ENCODE measurements at places on chromosomes 2 and 18.
A peak's percentile ranks its signal among the peaks of the same experiment; 100 is the strongest.

DNA sequence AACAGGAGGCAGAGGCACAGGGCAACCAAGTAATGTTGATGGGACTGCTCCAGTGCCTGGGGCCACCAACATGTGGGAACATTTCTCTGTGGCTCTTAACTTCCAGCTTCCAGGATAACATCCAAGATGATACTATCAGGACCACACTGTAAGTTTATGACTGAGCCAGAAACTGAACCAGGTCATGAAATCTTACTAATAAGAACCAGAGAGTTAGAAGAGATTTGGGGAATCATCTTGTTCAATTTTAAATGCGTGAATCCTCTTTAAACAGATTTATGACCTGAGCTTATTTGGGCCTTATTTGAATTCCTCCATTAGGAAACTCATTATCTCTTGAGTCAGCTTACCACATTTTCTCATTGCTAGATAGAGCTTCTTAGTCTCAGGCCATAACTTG lies 45.0 kb downstream of the MAP2 start:
- no peak for DNase-seq

DNA sequence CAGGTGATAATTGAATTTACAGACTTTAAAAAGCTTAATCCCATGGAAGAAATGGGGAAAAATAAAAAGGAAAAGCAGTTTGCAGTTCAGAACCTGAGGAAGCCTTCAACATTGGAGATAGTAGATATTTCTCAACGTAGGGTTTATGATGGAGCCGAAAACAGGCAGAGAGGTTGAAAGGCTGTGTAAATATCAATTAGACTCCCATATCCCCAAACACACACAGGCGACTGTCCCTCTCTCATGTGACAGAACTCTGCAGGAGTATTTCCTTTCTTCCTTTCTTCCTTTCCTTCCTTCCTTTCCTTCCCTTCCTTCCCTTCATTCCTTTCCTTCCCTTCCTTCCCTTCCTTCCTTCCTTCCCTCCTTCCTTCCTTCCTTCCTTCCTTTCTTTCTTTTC lies 406.5 kb downstream of the LPIN1 start:
- no peak for DNase-seq

GRCh38 chr2:146130290-146130689 lies 1610.4 kb upstream of the ZEB2 start:
- no peak for DNase-seq

DNA sequence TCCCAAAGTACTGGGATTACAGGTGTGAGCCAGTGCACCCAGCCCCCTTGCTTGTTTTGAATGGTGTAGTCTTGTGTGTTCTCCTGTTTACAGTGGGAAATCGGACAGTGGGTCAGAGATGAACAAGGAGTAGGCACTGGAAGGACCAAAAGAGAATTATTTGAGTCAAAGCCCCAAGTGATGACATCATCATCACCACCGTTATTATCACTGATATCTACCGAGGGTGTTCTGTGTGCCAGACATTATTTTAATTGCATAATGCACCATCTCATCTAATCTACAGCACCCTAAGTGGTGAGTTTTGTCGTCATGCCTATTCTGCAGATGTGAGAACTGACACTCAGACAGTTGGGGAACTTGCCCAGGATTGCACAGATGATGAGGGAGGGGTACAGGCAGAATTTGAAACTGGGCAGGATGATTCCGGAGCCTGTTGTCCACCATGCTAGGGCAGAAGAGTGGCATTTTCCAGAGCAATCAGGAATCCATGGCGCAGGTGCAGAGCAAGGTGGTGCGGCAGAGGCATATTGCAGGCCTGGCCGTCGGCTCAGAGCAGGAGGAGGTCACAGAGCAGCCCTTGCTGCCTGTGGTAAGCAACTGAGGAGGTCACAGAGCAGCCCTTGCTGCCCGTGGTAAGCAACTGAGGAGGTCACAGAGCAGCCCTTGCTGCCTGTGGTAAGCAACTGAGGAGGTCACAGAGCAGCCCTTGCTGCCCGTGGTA lies 137.0 kb upstream of the HDAC4 start:
- no peak for DNase-seq

GRCh38 chr2:82391386-82391785 lies 2067.7 kb downstream of the SUCLG1 start:
- DNase-seq = no peak

GRCh38 chr2:48423376-48423775 lies 106.6 kb upstream of the STON1 start:
- DNase-seq = no peak

DNA sequence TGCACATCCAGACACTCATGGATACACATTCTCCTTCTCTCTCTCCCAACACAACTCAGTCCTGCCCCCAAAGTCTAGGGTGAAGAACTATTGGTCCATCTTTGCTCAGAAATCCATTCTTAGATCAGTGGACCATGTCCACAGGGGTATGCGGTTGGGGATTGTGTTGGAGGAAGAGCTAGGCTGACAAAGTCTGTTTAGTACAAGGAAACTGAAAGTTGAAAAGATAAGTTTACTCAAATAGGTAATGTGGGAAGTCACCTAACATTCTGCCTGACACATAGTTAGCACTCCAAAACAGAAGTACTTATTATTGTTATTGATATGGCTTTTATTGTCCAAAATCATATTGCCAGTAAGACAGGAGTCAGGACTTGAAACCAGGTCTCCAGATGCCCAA lies 55.9 kb downstream of the ALK start:
- no peak for DNase-seq

DNA sequence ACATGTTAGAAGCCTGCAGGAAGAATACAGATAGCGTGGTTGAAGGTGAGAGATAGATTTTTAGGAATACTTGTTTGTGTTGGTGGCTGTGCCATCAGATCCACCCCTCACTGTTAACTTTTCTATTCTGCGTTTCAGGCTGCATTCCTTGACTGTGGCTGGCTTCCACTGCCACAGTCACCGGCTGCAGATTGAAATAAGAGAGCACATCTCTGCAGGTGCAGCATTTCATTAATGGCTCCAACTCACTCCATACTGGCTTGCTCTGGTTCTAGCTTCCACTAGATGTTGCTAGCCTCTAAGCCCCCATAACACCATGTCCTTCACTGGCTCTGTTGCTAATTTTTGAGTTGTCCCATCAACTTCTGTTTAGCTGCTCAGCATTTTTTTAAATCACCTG lies 286.5 kb downstream of the CPS1 start:
- no peak for DNase-seq

DNA sequence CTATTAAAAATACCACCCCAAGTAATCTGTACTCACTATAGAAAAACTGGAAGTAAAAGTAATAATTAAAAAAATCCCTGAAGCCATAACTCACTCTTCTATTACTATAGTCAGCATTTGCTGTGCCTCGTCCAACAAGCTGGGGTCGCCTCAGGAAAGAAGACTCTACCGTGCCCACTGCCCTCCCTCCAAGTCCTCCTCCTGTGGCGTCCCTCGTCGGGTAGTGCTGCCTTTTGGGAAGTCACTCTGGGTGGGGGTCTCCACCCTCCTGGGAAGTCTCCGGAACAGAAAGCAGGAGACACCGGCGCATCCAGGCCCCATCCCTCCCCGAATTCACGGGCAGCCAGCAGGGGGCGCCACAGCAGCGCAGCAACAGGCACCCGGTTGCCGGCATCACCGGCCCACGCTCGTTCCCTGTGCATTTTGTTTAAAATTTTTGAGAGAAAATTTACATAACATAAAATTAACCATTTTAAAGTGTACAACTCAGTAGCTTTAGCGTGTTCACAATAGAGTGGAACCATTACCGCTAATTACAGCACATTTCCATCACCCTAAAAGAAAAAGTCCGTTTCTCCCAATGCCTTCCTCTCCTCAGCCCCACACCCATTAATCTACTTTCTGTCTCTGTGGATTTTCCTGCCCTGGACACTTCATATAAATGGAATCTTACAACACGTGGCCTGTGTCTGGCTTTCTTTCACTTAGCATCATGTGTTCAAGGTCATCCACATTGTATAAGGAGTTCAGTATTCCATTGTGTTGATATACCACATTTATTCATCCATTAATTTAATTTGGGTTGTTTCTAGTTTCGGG lies 62.2 kb downstream of the ADNP2 start:
- peak; percentile 44 for DNase-seq

DNA sequence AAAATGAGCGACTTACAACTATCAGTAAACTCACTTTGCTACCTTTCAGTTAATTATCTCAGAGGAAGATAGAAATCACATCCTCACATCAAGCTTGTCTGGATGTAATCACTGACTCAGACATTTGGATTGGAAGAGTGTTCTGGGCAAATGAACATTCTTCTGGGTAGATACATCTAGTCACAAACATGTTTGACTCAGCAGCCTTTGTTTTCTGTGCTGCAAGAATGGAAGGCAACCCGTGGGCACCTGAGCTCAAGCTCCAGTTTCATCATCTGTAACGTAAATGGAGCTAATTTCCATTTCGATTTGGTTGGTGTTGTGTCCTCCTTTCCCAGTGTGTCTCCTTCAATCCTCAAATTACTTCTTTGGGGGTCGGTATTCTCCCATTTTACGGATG lies 58.5 kb downstream of the ACAA2 start:
- no peak for DNase-seq

DNA sequence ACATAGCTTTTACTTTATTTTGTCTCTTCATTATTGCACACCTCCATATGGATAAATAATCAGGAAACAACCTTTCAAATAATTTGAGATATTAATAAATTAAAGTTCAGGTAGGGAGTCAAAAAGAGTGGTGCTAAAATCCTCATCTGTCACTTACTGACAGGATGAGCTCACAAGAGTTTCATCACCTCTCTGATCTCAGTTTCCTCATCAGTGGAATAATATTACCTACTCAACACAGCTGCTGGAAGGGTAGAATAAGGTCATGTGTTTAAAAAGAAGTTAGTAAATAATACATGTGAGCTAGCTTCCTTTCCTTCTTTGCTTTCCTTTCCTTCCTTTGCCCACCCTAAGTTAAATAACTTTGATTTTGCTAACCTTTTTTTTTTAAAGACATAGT lies 61.9 kb downstream of the RDH14 start:
- DNase-seq = no peak

DNA sequence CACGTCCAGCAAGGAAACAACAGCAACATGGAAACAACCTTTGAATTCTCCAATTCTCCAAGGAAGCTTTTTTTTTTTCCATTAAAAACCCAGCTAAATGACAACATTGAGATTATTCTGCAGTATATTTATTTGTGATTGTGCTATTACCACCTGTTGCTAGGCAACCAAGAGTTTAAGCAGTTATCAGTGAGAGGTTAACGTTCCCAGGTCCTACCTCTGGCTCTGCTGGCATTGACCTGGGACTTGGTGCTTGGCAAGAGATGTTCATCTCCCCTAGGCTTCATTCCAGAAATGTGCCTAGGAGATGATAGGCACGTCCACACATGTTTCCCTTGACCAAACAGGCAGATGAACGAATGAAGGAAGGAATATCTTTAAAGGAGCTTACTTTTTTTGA lies 157.0 kb downstream of the TDRD15 start:
- DNase-seq = no peak

DNA sequence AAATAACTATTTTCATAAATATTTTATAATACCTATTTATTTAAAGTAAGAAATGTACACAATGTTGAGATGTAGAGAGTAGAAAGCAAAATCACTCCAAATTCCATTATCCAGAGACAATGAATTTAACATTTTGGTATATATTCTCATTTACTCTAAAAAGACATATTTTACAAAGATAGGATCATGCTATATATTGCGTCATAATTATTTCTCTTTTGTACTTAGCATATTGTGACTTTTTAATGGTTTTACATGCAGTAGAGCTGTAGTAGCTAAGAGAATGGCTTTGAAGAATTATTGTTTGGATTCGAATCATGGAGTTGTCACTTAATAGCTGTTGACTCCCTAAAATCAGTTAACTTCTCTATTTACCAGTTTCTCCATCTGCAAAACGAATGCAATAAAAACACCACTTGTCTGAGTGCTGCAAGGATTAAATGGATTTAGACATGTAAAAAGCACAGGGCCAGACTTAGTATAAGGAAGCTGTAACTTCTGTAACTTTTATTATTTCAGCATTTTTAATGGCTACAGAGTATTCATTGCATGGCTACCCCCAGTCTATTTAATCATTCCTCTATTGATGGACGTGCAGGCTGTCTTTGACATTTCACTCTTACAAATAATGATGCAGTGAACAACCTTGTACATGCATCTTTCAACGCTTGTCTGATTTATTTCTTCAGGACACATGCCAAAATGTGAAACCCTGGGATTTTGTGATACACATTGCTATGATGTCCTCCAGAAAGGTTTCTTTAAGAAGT lies 33.2 kb downstream of the KCNS3 start:
- DNase-seq = no peak

- DNase-seq = no peak
These were observed 142.9 kb upstream of the SH3BP4 start for GRCh38 chr2:234808907-234809306.

GRCh38 chr2:85807756-85808155 lies 54.0 kb downstream of the ATOH8 start:
- no peak for DNase-seq

DNA sequence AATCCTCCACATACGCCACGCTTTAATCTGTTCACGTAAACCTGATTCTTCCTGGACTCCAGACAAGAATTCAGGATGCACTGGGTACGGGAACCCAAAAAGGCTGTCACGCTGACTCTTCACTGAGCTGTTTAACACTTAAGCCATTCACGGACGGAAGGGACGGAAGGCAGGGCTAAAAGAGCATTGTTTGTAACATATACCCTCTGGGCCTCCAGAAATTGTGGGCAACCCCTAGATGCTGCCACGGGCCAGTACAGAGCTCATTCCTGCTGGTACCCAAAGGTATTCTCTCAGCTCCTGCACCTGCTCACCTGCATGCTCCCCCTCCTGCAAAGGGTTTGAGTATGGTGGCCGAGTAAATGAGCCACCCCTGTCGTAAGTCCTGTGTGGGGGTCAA lies 45.6 kb upstream of the RMP24 start:
- no peak for DNase-seq

GRCh38 chr2:143505542-143505941 lies 376.3 kb downstream of the ARHGAP15 start:
- no peak for DNase-seq

DNA sequence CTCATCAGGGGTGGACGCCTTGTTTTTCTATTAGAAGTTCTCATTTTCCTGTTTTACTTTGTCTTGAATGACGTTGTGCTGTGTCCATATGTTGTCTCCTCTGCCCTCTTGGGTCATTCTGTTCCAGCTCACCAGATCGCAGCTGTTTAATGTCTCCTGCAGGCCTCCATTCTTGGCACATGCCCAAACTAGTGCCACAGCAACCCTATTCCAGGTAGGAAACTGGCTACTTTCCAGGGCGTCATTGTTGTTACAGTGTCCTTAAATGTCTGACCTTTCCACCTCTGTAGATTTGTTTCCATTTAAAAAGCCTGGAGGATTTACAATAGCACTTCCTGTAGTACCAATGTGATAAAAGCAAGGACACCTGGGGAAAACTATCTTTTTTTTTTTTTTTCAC lies 500.7 kb downstream of the METTL4 start:
- peak; percentile 17 for DNase-seq

DNA sequence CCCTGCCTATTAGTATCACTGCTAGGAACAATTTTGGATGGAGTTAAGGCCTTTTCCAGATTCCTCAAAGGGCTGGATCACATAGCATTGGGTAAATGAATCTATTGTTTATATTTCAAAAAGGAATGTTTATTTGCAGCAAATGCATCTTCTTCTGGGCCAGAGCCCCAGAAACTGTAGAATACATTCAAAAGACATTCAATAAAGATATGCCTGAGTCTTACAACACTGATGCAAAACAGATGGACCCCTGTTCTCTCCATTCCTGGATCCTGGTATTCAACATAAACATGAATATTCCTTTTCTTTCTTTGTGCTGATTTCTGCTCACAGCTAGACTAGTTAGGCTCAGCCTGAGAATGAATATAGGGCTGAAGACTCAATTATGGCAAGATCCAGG lies 227.2 kb upstream of the KLHL29 start:
- DNase-seq = no peak
